ENCODE measurements at places on chromosomes 7 and 10. TPM values are rescaled to one million over a fixed set of nuclear protein-coding genes. Genes with fewer than 3 reads are reported as not detected.

DNA sequence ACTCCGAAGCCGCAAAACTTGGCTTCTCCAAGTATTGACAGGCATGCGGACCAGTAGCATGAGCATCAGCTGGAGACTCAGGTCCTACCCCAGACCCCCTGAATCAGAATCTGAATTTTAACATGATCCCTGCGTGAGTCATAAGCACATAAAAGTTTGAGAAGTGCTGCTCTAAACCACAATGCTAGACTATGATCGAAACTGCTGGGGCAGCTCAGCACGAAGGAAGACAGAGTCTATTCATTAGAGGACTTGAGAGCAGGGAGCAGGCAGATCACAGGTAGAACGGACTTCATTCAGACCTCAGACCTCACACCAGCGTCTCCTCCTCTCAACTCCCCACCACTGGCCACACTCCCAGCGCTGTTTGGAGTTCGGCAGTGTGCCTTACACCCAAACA lies 16.9 kb downstream of the CAMK2G start:
- no peak for DNase-seq

- DNase-seq, result peak; percentile 78
Observed at GRCh38 chr10:79149662-79150443, 81.1 kb downstream of the ZMIZ1 start.

DNA sequence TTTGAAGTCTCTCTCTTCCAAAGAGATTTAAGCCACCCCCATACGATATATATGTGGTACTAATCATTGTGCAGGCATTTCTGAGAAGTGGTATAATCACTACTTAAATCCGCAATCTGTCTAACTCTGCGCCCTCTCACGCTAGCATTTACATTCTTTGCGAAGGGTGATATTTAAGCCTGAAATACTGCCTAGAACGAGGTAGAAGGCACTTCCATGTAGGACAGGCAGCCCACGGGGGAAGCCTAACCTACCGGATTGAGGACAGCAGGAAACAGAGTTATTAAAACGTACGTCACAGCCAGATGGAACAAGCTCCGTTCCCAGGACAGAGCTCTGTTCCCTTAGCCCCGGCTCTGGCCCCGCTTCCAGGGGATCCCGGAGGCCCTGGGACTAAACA lies 59.3 kb upstream of the ECHDC3 start:
- no peak for DNase-seq

Gene NPY4R
- polyA plus RNA-seq, result not detected

DNA sequence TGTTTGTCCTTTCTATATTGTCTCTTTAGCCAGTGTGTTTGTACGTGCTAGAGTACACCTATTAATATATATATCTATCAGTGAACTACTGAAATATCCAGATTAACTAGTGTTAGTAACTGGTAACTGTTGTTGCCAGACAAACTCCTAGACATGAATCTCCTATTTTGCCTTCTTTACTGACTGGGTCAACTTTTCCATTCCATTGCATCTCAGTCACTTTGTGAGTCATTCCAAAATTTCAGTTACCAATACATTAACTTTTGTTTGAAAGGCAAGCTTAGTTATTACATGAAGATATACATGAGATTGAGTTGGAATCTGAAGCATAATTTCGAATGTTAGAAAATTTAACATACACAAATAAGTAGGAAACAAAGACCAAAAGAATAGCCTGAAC lies 51.4 kb downstream of the BTAF1 start:
- no peak for DNase-seq

Gene TCAF2
- 1.8 TPM for polyA plus RNA-seq

Gene CCT6A
- polyA plus RNA-seq, result 163 TPM

GRCh38 chr7:118684796-118685195 lies 460.3 kb downstream of the ANKRD7 start:
- no peak for DNase-seq

GRCh38 chr7:74026903-74027682 lies 880 bp upstream of the ELN start:
- DNase-seq, result peak; percentile 49

DNA sequence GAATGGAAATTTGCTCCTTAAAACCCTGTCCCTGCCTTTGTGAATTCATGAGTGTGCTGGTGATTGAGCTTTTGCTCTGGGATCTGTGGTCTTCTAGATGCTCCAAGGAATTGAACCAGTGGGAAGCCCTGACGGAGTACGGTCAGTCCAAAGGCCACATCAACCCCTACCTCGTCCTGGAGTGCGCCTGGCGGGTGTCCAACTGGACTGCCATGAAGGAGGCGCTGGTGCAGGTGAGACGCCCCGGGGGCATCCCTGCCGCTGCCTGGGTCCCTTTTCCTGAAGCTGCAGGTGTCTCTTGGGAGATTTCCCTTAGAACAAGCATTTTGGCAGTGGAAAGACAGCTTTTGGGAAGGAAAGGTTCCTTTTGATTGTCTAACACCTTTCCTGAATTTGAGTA lies 100.3 kb downstream of the TRRAP start:
- DNase-seq, result no peak

DNA sequence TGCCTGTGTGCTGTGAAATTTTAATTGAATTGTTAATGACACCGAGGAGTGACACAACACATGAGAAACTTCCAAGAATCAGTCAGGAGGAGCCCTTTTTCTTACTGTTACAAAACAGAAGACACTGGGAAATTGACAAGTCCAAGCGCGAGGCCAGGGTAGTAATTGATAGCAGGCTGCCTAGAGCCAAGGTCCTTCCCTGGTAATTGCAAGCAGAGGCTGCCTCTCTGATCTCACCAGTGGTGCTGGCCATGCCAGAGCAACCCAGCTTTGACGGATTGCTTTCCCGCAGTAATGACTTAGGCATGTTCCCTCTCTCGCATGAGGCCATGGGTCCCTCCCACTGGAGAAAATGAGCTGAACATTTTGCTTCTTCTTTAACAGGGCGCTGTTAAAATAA lies 111.5 kb downstream of the LRMDA start:
- DNase-seq, result peak; percentile 93

GRCh38 chr7:137919987-137920386 lies 73.2 kb upstream of the DGKI start:
- no peak for DNase-seq

DNA sequence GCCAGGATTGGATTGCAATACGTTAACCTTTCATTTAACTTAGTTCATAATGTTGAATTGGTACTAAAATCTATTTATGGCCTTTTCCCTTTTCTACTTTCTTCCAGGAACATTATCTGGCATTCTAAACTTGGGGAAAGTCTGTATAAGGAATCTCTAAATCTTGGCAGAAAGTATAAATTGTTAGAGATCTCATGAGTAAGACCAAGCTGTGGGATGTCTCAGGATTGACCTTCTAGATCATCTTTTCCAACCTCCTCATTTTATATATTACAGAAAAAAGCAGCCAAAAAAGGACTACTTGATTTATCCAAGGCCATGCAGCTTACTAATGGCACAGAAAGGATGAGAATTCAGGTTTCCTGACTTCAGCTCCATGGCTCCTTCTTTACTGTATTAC lies 598.3 kb downstream of the INHBA start:
- DNase-seq, result no peak

GRCh38 chr10:77710081-77710551 lies 72.5 kb upstream of the KCNMA1 start:
- DNase-seq, result no peak

GRCh38 chr10:43683451-43684291 lies 35.0 kb upstream of the ZNF32 start:
- no peak for DNase-seq

DNA sequence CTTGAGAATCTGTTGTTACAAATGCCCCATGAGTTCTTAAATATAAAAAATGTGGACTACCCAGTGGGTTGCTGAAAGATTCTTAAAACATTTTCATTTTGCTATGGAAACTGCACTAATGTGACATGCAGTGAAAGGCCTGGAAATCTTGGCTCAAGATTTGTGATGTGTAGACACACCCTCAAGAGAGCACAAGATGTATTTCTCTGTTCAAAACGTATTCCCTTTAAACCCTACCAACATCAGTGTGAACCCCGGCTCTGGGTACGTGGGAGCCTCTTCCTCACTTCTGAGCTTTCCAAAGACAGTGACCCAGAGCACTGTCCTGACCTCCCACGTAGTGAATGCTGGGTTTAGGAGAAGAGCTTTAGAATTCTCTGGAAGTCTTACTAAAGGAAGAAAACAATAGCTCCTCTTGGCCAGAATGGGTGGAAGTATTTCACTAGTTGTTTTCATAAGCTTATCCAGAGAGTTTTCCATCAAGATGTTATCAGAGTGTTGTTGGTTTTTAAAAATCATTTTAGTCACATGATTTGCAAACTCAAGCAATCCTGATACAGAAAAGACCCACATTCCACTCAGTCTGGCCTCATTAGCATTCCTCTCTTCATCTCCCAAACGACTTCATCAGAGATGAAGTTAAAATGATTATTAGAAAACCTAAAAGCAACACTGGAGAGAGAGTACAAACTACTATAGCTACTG lies 81.5 kb upstream of the AFAP1L2 start:
- no peak for DNase-seq

- no peak for DNase-seq
Observed at GRCh38 chr10:61965703-61966395, 64.3 kb downstream of the ARID5B start.

DNA sequence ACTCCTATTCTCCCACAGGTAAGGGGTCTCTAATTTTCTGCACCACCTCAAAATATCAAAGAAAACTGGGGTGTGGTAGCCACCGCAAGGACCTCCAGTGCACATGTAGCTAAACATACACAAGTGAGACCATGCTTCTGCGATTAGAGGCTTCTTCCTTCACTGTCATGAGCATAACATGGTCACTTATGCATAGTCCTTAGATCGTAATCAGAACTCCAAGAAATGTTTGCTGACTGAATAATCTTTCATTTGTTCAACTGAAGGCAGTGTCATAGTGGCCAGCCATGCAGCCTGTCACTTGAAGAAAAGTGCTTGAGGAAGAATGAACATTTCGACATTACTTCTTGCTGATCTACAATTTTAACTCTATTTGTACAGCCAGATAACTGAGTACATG lies 14.6 kb downstream of the TWIST1 start:
- no peak for DNase-seq

Gene GPR37
- polyA plus RNA-seq, result not detected

DNA sequence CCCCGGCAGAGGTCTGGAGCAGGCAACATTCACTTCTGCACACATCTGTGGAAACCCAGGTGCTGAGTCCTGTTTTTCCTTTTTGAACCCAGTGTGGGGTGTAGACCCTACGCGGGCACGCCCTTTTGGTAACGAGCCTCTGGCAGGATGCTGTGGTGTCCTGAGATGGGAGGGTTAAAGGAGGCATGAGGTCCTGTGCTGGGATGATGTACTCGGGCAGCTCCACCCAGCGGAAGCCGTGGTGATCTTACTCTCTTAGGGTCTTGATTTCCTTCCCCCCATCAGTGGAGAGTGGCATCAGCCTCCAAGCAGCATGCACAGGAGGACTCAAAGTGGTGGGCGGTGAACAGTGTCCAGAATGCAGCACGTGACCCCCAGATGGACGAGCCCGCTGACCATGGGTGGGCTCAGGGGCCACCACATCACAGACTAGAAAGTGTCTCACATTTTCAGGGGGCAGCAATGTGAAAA lies 148.6 kb downstream of the DNAJB6 start:
- no peak for DNase-seq

Gene CPED1
- polyA plus RNA-seq, result 5.2 TPM

DNA sequence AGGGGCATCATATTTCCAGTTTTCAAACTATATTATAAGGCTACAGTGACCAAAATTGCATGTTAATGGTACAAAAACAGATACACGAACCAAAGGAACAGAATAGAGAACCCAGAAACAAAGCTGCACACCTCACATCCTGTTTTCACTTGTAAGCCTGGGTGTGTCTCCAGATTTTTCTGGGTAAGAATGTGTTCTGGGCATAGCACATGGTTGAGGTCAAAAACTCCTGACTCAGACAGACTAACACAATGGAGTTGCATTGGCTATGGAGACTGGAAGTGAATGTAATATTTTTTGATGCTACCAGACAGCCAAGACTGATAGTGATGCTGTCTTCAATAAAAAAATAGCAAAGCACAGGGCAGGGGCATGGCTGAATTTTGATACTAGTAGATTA lies 1175.2 kb downstream of the NXPH1 start:
- no peak for DNase-seq

Gene MEIG1
- 0.44 TPM for polyA plus RNA-seq

DNA sequence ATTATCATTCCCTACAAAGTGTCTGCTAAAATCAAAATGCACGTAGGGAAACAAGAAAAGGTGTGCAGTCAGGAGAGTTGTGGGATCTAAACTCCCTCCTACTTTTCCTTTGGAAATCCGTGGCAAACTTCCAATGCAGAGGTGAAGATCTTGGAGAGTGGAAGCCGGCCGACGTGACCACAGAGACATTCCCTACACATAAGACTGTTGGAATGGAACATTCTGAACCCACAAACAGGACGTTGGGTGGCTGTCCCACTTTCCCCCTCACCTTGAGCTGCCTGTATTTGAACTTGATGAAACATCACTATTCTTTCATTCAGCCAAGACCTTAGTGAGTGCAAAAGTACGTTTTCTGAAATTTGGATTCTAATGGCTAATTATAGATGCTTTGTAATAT lies 65.9 kb downstream of the PRKCQ start:
- no peak for DNase-seq

DNA sequence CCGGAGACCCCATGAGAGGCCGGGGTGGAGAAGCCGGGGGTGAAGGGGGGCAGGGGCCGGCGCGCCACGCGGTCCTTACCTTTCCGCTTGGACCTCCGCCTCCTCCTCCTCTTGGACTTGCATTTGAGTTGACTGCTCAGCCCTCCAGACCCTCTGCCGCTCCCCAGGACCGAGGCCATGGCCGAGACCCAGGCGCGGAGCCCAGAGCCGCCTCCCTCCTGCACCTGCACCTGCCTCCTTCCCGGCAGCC lies 428 bp downstream of the ADARB2 start:
- DNase-seq, result no peak

DNA sequence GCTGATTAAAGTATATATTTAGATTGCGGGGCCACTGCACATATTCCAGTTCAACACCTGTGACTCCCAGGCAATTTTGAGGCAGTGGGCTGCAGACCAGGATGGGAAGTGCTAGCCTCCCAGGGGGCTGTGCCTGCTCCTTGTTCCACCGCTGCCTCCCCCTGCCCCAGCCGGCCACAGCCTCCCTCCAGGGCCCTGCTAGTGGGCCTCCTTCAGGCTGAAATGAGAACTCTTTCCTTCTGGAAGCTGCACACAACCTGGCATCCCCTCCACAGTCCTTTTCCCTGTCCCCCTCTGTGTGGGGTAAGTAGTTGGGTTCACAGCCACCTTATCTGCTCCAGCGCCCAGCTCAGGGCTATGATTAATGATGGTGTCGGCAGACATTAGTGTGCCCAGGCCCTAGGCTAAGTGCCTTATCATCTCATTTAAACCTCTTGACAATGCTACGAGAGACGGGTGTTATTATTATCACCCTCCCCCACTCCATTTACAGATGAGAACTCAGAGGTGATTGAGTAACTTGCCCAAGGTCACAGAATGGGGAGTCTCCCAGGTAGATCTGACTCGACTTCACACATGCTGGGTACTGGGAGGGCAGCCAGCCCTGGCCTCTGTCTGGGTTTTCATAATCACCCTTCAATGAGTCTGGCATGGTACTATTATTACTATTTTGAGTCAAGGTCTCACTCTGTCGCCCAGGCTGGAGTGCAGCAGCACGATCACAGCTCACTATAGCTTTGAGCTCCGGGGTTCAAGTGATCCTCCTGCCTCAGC lies 10.8 kb upstream of the SFRP5 start:
- DNase-seq, result no peak

GRCh38 chr7:24383055-24383454 lies 99.1 kb downstream of the NPY start:
- DNase-seq, result no peak
